Fibroblast of skin of scalp (primary cell): ENCODE measurements at places on chromosomes 2 and 18.

DNA sequence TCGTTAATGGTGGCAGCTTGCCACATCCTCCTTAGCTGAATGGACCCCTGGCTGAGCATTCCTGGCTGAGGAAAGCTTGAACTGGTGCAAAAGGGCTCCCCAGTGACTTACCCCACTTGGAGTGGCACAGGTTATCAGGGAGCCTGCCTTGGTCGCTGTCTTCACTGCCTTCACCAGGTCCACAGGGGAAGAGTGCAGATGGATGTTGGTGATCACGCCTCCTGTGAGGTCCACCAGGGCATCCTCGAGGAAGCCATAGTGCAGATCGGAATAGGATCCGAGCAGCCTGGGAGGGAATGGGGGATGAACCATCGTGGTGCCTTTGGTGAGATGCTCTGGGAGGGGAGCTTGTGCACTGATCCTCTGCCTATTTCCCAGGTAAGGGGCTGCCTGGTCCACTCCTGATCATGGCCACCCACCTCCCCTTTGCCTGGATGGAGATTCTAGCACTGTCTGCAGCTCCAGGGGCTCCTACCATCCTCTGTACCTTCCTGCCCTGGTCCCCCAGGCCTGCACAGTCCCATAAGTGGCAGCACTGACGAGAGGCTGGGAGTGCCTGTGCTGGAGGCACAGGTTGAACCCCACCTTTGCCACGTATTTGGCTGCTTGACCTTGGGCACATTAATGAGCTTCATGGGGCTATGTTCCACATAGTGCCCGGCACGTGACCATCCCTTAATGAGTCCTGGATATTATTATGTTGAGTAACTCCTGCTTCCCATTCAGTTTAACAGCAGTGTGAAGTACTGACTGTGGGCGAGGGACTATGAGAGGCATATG is 43.0 kb downstream of the CAPN13 start:
- no peak for DNase-seq

GRCh38 chr2:217988014-217988839 is 14.6 kb downstream of the TNS1 start:
- DNase-seq = peak; percentile 74

DNA sequence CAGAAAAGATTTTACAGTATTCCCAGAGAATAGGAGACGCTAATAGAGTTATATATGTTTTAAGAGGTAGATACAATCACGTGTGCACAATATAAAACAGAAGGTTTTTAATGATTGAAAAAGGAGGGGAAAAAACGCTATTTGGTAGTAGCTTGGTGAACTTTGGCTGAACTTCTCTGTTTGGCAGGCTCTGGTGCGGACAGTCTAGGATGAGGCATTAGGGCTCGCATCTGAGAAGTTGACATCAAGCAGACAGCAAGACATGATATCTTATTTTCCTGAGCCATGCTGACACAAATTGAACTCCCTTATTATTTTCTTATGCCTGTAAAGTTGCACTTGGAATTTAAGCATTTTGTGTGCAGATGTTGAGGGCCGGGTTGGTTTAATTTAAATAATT is 176.6 kb downstream of the EN1 start:
- peak; percentile 81 for DNase-seq

DNA sequence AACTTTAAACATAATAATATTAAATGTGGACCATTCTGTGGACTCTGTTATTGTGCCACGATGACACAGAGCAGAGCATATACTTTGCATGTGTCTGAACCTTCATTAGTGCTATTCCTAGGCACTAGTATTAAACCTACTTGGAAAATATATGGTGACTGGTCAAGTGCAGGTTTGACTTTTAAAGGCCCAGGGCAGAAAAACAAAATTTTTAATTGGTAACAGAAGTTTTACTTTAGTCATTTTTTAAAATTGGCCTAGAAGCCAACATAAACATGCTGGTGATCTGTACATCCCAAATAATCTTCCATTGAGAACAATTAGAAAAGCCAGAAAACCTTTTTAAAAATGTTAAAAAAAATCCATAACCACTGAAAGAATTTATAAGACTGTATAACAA is 16.6 kb downstream of the LDAH start:
- no peak for DNase-seq

GRCh38 chr2:60317034-60317386 is 236.4 kb downstream of the BCL11A start:
- no peak for DNase-seq

- DNase-seq = no peak
These were observed 684.8 kb downstream of the RNF144A start for GRCh38 chr2:7601990-7602389.

DNA sequence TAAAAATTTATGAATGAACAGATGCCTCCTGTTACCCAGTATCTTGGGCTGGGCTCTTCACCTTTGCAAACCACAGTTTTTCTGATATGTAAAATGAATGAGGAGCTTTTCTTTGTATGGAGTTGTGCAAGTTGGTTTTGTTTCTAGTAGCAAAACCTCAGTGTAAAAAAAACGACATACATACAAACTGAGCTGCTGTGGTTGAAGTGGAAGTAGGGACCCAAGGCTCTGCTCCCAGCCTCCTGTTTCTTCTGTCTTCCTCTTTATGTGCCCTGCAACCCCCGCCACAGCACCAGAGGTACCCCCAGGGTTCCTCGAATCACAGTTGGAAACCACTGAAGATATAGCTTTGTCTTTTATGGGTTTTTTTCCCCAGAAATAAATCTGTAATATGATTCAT is 118.1 kb downstream of the MYO1B start:
- no peak for DNase-seq

GRCh38 chr2:130870779-130871178 is 34.1 kb downstream of the ARHGEF4 start:
- no peak for DNase-seq
